Adrenal gland (tissue), 19 donors: ENCODE measurements at places on chromosomes 4 and X. TPM values are rescaled to one million over a fixed set of nuclear protein-coding genes. Genes with fewer than 3 reads are reported as not detected.

GRCh38 chrX:45508454-45508853 lies 307.8 kb upstream of the DIPK2B start:
- no peak overlapping the region for H3K27ac ChIP-seq
- DNase-seq: no peak
- no peak overlapping the region for H3K4me3 ChIP-seq
- no peaks in the 10 kb centered on the region for H3K27me3 ChIP-seq

- DNase-seq: no peak
- H3K4me3 ChIP-seq: no peak overlapping the region
- no peaks in the 10 kb centered on the region for H3K4me1 ChIP-seq
Observed at GRCh38 chr4:176293660-176294059, 24.6 kb upstream of the ASB5 start.

DNA sequence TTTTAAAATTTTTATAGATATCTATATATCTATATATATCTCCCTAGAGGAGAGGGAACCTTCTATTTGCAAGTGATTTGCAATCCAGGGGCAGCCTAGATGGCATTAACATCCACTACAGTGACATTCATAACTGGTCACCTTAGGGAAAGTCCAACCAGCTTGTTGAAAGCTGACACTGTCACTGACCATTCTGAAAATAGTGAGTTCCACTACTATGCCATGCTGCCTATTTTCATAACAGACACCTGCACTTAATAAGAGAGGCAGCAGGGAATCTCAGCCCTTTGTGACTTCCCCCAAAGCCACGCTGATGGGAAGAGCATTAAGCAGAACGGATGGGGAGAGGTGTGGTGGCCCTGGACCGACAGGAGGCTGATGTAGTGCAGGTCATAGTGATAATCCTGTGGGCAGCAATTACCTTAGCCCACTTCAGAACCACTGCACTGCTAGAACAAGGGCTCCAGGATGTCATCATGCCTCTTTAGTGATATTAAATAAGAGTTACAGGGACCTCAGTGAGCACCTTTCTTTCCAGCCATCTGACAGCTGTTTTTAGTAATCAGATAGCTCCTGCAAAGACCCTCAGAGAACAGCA lies 51.3 kb downstream of the GPRIN3 start:
- no peaks in the 10 kb centered on the region for H3K36me3 ChIP-seq
- H3K27me3 ChIP-seq: no peaks in the 10 kb centered on the region
- H3K4me1 ChIP-seq: no peaks in the 10 kb centered on the region
- no peak for DNase-seq
- no peak overlapping the region for H3K4me3 ChIP-seq
- H3K27ac ChIP-seq: no peak overlapping the region

DNA sequence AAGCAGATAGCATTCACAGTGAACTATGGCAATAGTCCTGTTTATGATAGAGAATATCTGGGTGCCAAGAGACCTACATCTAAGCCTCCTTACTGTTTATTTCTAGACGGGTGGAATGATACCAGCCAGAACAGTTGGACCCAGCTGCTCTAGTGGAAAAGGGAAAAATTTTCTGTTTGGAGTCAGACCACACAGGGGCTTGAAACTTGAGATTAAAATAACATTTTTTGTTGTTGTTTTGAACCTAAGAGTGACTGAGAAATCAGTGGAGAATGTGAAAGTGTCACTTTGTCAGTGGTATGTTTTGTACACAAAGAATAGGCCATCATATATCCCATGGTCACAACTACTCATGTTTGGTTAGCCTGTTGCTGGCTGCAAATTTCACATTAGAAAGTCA lies 105.7 kb downstream of the AGTR2 start:
- no peaks in the 10 kb centered on the region for H3K36me3 ChIP-seq
- DNase-seq: no peak
- H3K4me1 ChIP-seq: no peaks in the 10 kb centered on the region

Gene P2RY4
- 0.14 TPM for total RNA-seq

Gene SH3BP2
- total RNA-seq: 16.5 TPM

Gene RBMXL3
- total RNA-seq: not detected

Gene GYG2
- 2.2 TPM for total RNA-seq
